ENCODE measurements at places on chromosomes 5 and 9. TPM values are rescaled to one million over a fixed set of nuclear protein-coding genes. Genes with fewer than 3 reads are reported as not detected.

DNA sequence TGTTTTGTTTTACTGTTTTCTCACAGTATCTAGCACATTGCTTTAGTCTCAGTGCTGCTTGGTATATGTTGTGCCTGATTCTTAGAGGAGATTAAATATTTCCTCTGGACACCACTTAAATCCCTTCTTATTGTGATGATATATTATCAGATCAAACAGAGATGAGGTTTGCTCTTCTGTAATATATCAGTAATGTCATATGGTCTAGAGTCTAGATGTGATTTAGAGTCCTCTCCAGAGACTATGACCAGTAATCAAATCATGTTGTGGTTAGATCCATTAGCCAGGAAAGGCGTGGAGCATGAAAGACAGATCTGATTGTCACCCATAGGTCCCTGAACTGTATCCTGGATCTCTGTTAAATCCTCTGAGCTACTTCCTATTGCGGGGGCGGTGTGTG is 24.4 kb downstream of the CAMK4 start:
- no peaks in the 10 kb centered on the region for H3K36me3 ChIP-seq
- H3K27ac ChIP-seq, result no peak overlapping the region
- DNase-seq, result no peak
- H3K27me3 ChIP-seq, result no peaks in the 10 kb centered on the region

PKD2L2 gene
- not detected for polyA plus RNA-seq

- no peaks in the 10 kb centered on the region for H3K27me3 ChIP-seq
- DNase-seq, result peak; percentile 43
- no peak overlapping the region for H3K27ac ChIP-seq
- peaks cover 15% of the 10 kb centered on the region for H3K36me3 ChIP-seq
Measured at GRCh38 chr9:134738869-134739659, 97.5 kb downstream of the COL5A1 start.

DNA sequence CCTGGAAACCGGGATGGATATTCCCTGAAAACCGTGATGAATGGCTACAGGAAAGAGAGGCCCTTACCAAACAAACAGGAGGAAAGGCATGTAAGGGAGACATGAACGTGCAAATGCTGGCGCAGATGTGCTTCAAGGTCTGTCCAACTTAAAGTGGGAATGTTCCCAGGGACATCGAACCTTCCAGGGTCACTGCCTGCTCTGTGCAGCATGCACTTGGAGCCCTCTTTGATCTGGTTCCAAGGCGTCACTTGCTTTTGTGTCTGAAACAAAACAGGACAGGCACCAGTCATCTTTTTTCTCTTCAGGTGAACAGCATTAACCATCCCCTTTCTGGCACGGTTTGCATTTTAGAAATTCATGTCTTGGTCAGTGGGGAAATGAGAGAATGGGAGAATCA is 479.4 kb downstream of the RASEF start:
- no peaks in the 10 kb centered on the region for H3K27me3 ChIP-seq
- no peak overlapping the region for H3K27ac ChIP-seq
- no peaks in the 10 kb centered on the region for H3K36me3 ChIP-seq
- no peak overlapping the region for H3K4me3 ChIP-seq
- H3K4me1 ChIP-seq, result no peaks in the 10 kb centered on the region

DNA sequence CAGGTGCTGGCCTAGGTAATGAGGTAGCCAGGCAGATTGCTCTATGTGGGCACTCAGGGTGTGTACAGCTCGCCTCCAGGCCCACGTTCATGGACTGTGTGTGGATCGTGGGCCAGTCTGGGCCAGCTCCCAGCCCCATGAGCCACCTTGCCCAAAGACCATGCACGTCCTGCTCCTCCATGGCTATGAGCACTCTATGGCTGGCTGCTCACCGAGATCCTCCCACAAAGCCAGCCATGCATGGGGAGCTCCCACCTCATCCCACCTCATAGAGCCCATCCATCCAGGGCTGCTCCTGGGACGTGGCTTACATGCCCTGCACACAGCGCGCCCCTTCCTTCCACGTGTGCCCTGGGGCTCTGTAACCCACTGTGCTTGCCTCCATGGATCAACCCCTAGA is 262.5 kb upstream of the IRX1 start:
- H3K4me1 ChIP-seq, result no peaks in the 10 kb centered on the region
- H3K36me3 ChIP-seq, result no peaks in the 10 kb centered on the region
- H3K27ac ChIP-seq, result no peak overlapping the region
- H3K4me3 ChIP-seq, result no peak overlapping the region
- no peaks in the 10 kb centered on the region for H3K27me3 ChIP-seq

DNA sequence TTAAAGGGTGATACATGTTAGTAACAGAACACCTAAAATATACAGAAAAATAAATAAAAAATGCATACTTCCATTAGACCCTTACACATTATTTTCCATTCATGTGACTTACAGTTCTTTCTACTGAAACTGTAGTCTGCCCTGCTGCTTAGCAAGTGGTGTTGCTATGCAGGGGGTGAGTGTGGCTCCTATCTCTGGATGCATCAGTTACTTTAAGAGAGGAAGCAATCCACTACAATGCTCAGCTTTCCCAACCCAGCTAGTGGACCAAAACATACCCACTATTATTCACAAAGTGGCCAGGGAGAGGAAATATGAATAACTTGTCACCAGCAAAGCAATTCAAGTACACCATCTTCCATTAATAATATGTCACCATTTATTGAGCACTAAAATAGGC is 121.8 kb downstream of the DOCK2 start:
- DNase-seq, result no peak
- no peaks in the 10 kb centered on the region for H3K27me3 ChIP-seq
- H3K36me3 ChIP-seq, result no peaks in the 10 kb centered on the region
- no peak overlapping the region for H3K27ac ChIP-seq
- H3K4me1 ChIP-seq, result no peaks in the 10 kb centered on the region

PDE6A gene
- polyA plus RNA-seq, result not detected

DNA sequence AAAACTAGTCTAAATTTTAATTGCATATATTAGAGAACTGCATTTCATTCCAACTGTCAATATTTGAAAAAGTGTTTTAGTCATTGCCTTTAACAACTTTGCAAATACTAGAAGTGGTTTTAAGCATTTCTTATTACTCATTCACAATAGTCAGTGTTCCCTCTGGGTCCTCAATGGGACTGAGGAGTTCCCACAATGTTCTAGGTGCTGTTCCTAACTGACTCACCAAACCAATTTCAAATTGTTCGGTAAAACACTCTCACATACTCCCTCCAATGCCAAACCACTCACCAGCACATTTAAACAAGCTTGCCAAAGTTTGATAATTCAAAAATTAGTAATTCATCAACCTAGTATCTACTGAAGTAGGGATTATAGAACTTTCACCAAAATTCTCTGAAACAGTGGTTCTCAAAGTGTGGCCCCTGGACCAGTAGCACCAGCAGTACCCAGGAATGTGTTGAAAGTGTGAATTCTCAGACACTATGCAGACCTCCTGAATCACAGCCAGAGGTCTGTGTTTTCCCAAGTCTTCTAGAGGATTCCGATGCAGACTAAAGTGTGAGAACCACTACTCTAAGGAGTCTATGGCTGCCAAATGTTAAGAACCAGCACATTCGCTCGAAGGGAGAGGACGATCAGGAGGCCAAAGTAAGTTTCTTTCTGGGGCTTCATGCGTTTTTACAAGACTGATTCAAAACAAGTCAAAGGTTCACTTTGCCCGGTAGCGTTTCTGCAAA is 72.8 kb downstream of the APBA1 start:
- no peak overlapping the region for H3K4me3 ChIP-seq
- H3K4me1 ChIP-seq, result peaks cover 20% of the 10 kb centered on the region
- H3K27ac ChIP-seq, result no peak overlapping the region
- no peak for DNase-seq
- no peaks in the 10 kb centered on the region for H3K36me3 ChIP-seq

DNA sequence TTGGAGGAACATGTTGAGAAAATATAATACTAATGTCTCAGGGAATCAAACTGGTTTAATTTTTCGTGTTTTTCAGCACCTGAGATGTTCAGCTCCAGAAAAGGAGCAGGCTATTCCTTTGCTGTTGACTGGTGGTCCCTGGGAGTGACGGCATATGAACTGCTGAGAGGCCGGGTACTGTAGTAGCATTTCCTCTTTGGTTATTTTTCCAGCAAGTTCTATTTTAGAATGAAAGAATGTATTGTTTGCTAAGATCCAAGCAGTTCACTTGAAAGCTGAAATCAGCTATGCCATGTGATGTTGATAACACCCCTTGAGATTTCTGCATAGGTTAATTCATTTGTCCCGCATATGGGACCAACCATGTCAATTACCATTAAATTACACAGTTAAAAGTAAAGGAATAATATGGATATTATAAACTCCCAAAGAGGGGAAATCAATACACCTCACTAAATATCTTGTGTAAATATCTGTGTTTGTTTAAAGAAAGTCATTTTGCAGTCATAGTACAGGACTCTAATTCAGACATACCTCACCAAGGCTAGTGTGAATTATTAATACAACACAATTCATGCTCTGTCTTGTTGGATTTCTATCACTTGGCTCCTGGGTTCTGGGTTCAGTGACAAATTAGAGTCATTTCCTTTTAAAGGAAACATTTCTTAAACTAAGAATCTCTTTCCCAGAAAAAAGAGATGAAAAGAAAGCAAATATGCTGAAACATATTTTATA is 126.8 kb downstream of the STK32A start:
- H3K27ac ChIP-seq, result no peak overlapping the region
- H3K4me3 ChIP-seq, result no peak overlapping the region
- H3K36me3 ChIP-seq, result no peaks in the 10 kb centered on the region

- no peaks in the 10 kb centered on the region for H3K27me3 ChIP-seq
- no peak overlapping the region for H3K4me3 ChIP-seq
- H3K36me3 ChIP-seq, result no peaks in the 10 kb centered on the region
- no peak overlapping the region for H3K27ac ChIP-seq
- DNase-seq, result no peak
Measured at GRCh38 chr9:82726424-82727276, 336.3 kb downstream of the RASEF start.

DNA sequence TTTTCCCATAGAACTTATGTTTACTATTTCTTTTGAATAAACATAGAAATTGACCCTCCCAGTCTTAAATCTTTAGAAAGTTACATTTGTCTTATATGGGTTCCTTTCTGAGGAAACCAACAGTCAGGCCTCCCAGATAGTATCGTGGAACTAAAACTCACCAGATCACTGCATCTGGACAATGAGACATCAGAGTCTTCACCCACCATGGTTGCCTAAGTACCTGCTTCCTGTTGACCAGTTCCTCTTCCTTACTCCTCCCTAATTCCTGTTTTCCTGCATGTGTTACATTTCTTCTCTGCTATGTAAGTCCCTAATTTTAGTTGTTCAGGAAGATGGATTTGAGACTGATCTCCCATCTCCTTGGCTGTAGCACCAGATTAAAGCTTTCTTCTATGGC is 462.2 kb downstream of the DIRAS2 start:
- H3K27me3 ChIP-seq, result no peaks in the 10 kb centered on the region
- H3K27ac ChIP-seq, result no peak overlapping the region
- no peak for DNase-seq
- no peaks in the 10 kb centered on the region for H3K4me1 ChIP-seq

GRCh38 chr9:134964271-134965055 is 46.8 kb upstream of the FCN1 start:
- no peaks in the 10 kb centered on the region for H3K27me3 ChIP-seq
- no peak overlapping the region for H3K27ac ChIP-seq
- no peak overlapping the region for H3K4me3 ChIP-seq
- H3K36me3 ChIP-seq, result no peaks in the 10 kb centered on the region
- DNase-seq, result no peak

SMARCA2 gene
- 45.8 TPM for polyA plus RNA-seq
